Left ventricle myocardium inferior (tissue), 1 donor: ENCODE measurements at places on chromosomes 7 and 10. TPM values are rescaled to one million over a fixed set of nuclear protein-coding genes. Genes with fewer than 3 reads are reported as not detected.

COBL gene
- 77.1 TPM for total RNA-seq

RNF148 gene
- not detected for total RNA-seq

DNA sequence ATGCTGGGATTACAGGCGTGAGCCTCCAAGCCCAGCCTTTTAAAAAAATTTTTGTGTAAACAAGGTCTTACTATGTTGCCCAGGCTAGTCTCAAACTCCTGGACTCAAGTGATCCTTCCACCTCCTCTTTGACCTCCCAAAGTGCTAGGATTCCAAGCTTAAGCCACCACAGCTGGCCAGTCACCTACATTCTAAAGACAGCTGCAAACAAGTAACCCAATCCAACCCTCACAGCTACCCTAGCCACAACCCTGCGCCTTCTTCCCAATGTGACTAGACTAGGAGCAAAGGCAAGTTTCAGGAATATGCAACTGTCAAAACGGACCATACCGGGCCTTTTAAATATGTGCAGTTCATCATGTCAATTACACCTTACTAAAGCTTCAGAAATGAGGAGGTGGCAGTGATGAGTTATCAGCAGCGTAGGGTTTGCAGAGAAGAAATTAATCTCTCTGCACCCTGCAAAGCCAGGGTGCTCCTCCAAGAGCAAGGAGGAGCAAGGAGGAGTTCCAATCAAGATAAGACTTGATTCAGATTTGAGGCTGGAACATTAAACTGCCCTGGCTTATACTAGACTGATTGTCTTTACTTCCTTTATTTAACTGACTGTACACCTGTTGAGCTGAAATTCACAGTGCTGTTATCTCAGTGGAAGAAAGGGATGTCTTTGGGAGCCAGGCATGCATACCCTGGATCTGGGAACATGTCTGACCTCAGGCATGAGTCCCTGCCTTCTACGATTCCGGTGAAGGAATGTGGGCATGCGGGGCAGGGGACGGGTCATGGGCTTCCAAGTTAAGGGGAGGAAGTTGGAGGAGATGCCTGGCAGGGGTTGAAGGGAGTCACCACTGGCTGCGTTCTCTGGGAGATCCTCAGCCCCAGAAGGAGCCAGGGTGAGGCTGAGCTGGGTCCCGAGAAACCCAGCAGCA, 15.5 kb upstream of the TMEM120A start:
- H3K4me1 ChIP-seq: peaks cover 23% of the 10 kb centered on the region
- no peak for DNase-seq
- H3K36me3 ChIP-seq: peaks cover 6% of the 10 kb centered on the region
- H3K27ac ChIP-seq: peak overlapping the region; percentile 73

GRCh38 chr10:1049425-1049958, 573 bp upstream of the IDI1 start:
- no peaks in the 10 kb centered on the region for H3K27me3 ChIP-seq
- peak overlapping the region; percentile 96 for H3K4me3 ChIP-seq
- H3K36me3 ChIP-seq: peaks cover 30% of the 10 kb centered on the region
- no peak for DNase-seq
- peaks cover 78% of the 10 kb centered on the region for H3K4me1 ChIP-seq
- H3K27ac ChIP-seq: peak overlapping the region; percentile 100

DNA sequence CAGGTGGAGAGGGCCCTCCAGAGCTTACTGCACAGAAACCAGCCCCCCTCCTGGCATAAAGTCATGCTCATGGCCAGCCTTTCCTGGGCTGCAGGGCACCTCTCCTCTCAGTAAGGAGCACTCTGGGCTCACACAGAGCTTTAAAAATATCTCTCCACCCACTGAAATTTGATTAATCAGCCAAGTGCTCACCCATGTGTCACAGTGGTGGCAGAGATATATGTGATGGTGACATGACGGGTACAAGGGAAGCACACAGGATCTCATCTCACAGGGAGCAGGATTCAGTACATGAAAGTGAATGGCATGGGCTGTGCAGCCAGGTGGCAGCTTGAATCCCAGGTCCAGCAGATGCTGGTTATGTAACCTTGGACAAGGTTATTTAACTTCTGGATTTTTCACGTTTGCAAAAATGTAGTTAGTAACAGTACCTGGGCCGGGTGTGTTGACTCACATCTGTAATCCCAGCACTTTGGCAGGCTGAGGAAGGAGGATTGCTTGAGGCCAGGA, 144.8 kb downstream of the CALN1 start:
- no peak overlapping the region for H3K4me3 ChIP-seq
- no peak overlapping the region for H3K27ac ChIP-seq
- no peak for DNase-seq
- peaks cover 13% of the 10 kb centered on the region for H3K27me3 ChIP-seq

DNA sequence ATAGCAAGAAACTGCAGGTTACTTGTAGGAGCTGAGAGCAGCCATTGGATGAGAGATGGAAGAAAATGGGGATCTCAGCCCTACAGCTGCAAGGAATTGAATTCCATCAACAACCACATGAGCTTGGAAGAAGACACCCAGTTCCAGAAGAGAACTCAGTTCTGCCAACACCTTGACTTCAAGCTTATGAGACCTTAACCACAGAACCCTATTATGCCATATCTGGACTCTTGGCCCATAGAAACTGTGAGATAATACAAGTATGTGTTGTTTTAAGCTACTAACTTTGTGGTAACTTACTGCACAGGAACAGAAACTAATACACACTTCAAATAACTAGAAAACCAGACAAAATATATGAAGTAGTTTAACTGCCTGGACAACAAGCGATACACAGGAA, 212.4 kb upstream of the CACNA2D1 start:
- H3K27me3 ChIP-seq: no peaks in the 10 kb centered on the region
- H3K36me3 ChIP-seq: no peaks in the 10 kb centered on the region
- DNase-seq: no peak
- H3K4me1 ChIP-seq: no peaks in the 10 kb centered on the region
- H3K27ac ChIP-seq: no peak overlapping the region
- H3K4me3 ChIP-seq: no peak overlapping the region

- H3K27ac ChIP-seq: no peak overlapping the region
- no peak overlapping the region for H3K4me3 ChIP-seq
- H3K27me3 ChIP-seq: no peaks in the 10 kb centered on the region
- no peak for DNase-seq
- peaks cover 25% of the 10 kb centered on the region for H3K36me3 ChIP-seq
Measured at GRCh38 chr7:111829221-111829620, 266.9 kb upstream of the IMMP2L start.
